ENCODE measurements at places on chromosomes 12 and 14. TPM values are rescaled to one million over a fixed set of nuclear protein-coding genes. Genes with fewer than 3 reads are reported as not detected.

Gene AQP6
- not detected for total RNA-seq

Gene IL22
- not detected for total RNA-seq

Gene LRRC43
- total RNA-seq, result 0.61 TPM

Gene TMEM63C
- 5.2 TPM for total RNA-seq

Gene KLRC2
- total RNA-seq, result not detected

Gene TSPAN31
- total RNA-seq, result 318 TPM

Gene SLC6A13
- total RNA-seq, result not detected

- DNase-seq, result no peak
Measured at GRCh38 chr12:109347589-109347988, at the start of gene MYO1H. TSS of gene MYO1H (plus strand) at chr12:109347900. CDS start at chr12:109347961, 61 bp downstream.

DNA sequence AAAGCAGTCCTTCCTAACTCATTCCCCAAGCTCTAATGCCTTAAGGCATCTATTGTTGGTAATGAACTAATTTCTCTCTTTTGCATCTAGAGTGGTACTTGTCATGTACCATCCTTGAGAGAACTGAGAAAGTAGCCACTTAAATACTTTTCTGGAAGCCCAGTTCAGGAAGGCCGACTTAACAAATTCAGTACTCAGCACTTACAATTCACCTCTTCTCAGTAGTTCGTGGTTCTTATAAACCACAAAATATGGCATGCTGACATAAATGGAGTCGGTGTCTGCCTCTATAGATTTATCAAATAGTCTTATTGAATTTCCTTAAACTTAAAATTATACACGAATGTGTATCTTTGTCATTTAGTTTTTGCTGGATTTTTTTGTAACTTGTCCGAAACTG is 9.4 kb upstream of the COCH start:
- DNase-seq, result no peak

DNA sequence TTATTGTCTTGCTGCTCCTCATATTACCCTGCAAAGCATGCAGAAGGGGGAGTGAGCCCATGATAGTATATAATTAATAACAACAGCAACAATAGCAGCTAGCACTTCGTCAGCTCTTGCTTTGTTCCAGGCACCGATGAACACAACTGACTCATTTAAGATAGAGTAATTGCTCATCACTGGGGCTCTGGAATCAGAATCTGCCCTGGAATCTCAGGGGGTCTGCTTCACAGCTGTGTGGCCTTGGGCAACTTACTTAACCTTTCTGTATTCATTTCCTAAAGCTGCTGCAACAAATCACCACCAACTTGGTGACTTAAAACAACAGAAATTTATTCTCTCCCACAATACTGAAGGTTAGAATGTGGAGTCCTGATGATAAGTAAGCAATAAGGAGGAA is 55.0 kb upstream of the PSMC1 start:
- no peak for DNase-seq

- DNase-seq, result no peak
Measured at GRCh38 chr12:12338527-12339168, 11.4 kb downstream of the MANSC1 start.

GRCh38 chr14:71952381-71953363 is 20.4 kb downstream of the RGS6 start:
- DNase-seq, result no peak

GRCh38 chr12:666766-667308 is 3.6 kb upstream of the NINJ2 start:
- no peak for DNase-seq

- DNase-seq, result no peak
Measured at GRCh38 chr12:96766232-96766631, 140.8 kb upstream of the NEDD1 start.

DNA sequence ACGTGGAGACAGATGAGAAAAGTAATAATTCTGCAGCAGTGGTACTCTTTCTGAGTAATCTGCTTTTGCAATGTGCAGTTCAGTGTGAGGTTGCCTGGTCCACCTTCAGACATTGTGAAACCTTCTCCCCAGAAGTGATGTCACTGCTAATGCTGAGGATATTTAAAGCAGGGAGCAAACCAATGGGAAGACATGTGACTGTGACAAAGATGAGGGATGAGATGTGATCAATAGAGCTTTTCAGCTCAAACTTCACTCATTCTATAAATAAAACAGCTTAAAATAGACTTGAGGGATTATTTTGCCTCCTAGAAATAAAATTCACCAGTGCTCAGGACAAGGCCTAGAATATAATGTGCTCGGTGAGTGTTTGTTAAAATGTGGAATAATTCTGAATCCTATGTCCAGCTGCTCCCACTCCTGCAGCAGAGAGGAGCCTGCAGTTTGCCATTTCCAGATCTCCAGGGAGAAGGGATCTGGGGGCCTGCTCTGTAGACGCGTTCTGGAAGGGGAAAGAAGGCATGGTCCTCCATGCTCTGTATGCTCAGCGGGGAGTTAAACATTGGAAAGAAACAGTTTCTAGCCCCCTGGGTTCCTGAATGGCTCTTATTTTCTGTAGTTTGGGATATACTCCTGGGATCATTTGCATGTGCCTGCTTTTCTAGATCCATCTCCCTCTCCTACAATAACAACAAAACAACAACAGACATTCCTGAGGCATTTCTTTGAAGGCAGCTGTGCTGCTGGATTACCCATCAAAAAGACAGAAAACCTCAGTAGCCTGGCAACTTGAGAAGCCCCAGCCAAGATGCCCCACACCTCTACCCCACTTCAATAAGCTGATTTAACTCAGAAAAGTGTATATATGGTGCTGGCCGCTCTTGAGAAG is 8.9 kb downstream of the SLC7A8 start:
- DNase-seq, result no peak

- DNase-seq, result no peak
Measured at GRCh38 chr12:3572560-3572959, 81.6 kb downstream of the PRMT8 start.

DNA sequence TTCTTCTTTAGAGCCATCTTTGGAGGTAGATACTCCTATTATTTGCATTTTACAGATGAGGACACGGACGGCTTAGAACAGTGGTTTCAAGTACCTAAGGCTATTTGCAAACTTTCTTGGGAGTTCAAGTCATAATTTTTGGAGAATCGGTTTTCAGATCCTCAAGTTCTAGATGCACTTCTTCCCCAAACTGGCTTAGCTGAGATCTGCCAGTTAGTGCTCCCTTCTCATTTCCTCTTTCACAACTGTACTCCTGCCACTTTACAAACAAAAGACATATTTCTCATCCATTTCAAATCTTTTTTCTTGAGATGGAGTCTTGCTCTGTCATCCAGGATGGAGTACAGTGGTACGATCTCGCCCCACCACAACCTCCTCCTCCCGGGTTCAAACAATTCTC is 77.3 kb downstream of the HELB start:
- DNase-seq, result no peak
